ENCODE measurements at places on chromosomes 12 and 14.
A peak's percentile ranks its signal among the peaks of the same experiment; 100 is the strongest.

DNA sequence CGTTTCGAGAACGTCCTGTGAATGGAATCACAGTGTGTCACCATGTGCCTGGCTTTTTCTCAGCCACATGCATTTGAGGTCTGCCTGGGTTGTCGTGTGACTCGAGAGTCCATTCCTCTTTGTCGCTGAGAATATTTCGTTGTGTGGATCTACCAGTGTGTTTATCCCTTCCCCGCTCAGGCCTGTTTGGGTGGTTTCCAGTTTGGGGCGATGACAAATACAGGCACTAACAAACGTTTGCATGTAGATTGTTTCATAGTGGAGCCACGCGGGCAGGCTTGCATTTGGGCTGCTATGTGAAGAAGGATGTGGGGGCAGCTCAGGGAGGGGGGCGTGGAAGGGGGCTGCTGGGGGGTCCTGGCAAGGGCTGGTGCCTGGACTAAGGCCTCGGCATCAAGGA lies 14.1 kb downstream of the RIN3 start:
- no peak for DNase-seq

DNA sequence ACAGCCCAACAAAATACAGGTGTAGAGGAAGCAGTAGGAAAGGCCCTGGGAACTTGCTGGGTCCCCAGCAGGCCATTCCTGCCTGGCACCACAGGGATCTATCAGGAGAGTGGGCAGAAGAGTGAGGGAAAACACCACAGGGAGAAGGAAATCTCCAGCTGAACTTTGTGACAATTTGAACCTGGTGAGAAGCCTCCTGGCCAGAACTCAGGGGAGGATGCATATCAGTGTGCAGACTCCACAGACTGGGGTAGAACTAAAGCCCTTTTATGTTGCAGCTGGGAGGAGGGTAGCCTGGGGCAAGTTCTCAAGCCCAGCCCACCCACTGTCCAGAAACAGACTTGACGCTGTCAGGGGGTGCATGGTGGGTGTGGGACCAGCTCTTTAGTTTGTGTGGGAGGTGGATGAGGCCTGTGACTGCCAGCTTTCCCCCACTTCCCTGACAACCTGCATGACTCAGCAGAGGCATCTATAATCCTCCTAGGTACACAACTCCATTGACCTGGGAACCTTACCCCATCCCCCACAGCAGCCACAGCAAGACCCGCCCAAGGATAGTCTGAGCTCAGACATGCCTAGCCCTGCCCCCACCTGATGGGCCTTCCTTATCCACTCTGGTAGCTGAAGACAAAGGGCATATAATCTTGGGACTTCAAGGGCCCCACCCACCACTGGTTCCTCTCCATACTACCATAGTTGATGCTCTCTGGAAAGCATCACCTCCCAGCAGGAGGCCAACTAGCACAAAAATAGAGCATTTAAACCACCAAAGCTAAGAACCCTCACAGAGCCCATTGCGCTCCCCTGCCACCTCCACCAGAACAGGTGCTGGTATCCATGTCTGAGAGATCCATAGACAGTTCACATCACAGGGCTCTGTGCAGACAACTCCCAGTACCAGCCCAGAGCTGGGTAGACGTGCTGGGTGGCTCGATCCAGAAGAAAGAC lies 28.9 kb downstream of the PNN start:
- peak; percentile 89 for DNase-seq

- DNase-seq, result no peak
Observed at GRCh38 chr14:66850258-66850888, 338.9 kb upstream of the GARIN2 start.

GRCh38 chr12:27344246-27344645 lies 11.6 kb downstream of the BMAL2 start:
- peak; percentile 81 for DNase-seq

DNA sequence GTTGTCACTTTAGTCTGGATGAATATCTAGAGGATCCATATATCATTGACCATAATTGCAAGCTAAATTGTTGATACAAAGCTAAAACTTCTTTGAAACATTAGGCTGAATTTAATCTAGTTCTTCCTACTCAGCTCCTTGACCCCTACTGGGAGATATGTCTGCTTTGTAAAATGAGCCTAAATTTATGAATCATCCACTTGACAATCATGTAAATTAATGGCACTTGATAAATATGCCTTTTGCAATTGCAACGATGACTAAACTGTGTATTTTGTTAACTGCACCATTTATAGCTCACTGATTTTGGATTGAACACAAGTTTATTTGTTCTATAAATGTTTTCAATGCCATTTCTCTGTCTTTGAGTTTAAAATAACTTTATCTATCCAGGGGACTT lies 1616.5 kb upstream of the FLRT2 start:
- DNase-seq, result peak; percentile 8

DNA sequence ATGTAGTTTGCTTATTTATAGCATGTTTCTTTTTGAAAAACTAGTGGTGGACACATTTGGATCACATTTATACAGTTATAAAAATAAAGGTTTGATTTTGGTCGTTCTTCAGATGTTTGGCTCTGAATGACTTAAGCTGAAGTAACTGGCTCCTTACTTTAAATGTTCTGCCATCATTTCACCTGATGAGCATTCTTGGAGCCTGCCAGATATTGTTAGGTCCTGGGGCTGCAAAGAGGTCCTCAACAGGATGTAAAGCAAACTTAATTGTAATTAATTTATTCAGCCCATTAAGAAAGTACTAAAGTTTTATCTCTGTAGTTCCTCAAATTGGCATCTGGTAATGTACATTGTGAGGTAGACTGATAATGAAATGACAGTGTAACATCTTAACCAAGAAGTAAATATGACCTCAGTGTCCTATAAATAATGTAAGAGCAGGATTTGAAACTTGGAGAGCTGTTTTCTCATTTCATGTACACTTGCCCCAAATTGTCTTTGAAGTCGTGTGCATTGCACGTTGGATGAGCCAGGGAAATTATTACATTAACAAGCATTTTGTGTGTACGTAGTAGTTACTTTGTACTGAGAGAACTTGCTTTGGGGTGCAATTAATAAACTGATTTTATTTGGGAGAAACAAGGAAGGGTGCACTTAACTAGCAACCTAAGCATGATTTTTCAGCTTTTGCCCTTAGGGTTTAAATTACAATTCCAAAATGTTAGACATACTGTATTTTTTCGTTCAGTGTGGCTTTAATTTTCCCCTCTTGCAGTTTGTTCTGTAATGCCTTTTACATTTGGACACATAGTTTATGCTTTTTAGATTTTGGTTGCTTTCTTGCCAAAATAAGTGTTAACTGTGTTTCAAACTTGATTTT lies 7.5 kb downstream of the EIF5 start:
- no peak for DNase-seq

Measured in PC-3 (cell line).